ENCODE measurements at places on chromosomes 2 and 18.

DNA sequence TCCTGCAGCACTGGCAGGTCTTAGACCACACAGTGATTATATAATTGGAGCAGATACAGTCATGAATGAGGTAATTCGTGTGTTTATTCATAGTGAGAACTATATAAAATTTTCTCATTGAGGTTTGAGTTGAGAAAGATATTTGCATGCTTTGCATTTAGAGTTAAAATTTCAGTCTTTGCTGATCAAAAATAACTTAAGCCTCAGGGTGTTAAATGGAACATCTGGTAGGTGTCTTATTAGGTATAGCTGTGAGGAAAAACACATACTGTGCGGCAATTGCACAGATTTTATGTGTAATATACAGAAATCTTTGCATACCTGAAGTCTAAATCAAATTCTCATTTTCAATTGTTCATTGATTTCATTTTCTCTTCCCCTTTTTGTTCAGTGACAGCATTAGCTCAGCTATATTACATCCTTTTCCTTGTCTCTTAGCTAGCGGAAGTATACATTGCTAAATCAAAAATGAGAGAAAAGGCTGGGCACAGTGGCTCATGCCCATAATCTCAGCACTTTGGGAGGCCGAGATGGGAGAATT, 21.2 kb downstream of the GORASP2 start:
- peak; percentile 46 for DNase-seq

- peak; percentile 95 for DNase-seq
Measured at GRCh38 chr2:46296840-46297545, at the start of gene EPAS1. EPAS1 (plus strand) TSS chr2:46297407; CDS start chr2:46297912, 505 bp downstream.

DNA sequence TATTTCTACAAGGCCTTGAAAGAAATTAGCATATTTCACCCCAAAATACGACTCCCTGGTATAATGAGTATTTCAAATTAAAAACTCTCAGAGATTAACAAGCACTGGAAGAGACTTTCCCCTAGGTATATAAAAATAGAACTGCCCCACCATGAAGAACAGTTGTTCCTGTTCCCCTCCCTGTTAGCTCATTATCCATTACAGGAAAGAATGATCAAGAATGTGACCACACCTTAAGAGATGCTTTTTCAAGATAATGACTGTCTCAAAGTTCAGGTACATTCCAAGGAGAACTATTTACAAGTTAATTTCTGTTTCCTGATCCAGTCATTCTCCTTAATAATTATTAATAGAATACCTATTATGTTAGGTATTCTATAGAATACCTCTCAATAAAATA, 1220.6 kb upstream of the CDH2 start:
- DNase-seq: no peak

- DNase-seq: no peak
Measured at GRCh38 chr2:111617299-111618225, 266.4 kb downstream of the ANAPC1 start.

GRCh38 chr2:23393722-23394121, 8.7 kb downstream of the KLHL29 start:
- no peak for DNase-seq

DNA sequence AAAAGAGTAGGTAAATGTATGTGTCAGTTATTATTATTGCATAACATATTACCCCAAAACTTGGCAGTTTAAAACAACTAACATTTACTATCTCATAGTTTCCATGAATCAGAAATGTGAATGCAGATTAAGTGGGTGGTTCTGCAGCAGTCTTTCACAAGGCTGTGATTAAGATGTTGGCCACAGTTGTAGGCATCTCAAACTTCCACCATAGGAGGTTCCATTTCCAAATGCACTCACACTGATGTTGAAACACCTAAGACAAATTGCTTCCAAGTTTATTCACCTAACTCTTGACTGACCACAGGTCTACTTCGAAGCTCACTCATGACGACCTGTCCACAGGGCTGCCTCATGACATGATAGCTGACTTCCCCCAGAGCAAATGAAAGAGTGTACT, 360.8 kb downstream of the GRB14 start:
- DNase-seq: no peak
